Activated CD4-positive, alpha-beta T cell treated with anti-CD3 and anti-CD28 coated beads for 24 hours (primary cell): ENCODE measurements at places on chromosomes 1 and 21.

- no peak for DNase-seq
Observed at GRCh38 chr1:67672260-67672803, 12.7 kb upstream of the GADD45A start.

GRCh38 chr1:67463298-67463955 lies 33.2 kb upstream of the SERBP1 start:
- DNase-seq: no peak

DNA sequence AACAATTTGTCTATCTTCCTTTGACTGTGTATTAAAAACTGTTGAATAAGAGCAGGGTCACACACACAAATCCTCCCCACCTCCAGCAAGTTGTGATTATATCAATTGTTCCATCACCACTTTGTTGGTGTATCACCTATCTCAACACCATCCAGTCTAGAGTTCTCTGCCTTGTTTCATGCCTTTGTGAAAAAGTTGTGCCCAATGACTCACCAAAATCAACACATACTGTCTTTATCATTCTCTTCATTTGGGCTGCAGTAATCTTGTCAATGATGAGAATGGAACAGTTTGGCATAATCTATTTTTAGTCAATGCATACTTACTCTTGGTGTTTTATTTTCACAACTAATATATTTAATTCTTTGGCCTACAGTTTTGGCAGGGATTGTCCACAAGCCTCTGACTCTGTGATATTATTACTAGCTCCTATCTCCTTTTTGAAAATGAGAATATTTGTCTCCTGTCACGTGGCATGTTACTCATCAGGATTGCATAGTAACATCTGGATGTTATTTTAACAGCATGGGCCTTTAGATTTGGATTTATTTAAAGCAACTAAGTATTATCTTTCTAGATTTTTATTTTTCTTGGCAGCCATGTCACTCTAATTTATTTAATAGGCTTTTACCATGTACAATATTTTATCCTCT lies 5.1 kb downstream of the C1orf87 start:
- no peak for DNase-seq

DNA sequence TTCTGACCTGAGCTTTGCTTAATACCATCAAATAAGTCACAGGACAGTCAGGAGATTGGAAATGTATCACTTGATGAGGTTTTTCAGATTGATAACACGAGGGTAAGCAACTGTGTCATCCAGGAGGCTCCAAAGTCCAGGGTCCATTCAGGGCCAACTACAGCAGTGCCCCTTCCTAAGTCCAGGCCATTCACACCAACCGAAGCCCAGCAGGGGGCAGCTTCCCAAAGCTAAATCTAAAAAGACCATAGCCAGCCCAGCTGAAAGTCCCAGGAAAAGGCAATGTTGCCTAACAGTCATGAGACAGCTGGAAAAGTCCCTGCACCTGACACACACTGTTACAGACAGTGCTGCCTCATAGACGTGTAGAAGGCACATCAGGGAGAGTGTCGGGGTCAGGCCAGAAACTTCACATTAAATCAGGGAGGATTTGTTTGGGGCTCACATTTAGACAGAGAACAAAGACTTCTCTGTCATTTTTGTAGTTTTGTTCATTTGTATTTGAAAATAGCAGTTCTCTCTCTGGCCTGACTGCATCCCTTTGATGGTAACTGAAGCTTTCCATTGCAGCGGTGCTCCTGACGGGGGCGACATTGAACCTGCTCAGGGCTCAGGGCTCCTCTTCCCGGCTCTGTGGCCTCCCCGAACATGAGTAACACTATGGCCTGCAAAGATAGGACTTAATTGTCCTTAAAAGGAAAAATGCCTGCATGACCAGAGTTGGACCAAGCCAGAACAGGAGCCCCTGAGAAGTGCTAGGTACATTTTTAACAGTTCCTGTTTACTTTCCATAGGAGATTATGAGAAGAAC lies 200.4 kb downstream of the NRIP1 start:
- peak; percentile 25 for DNase-seq

GRCh38 chr1:206826394-206826793 lies 39.0 kb upstream of the IL20 start:
- no peak for DNase-seq

GRCh38 chr1:200673952-200674823 lies 4.5 kb upstream of the DDX59 start:
- DNase-seq: no peak

- DNase-seq: no peak
Observed at GRCh38 chr1:162389021-162389818, 7.7 kb downstream of the C1orf226 start.

- DNase-seq: no peak
Observed at GRCh38 chr1:212182171-212182570, 103.0 kb upstream of the PPP2R5A start.

DNA sequence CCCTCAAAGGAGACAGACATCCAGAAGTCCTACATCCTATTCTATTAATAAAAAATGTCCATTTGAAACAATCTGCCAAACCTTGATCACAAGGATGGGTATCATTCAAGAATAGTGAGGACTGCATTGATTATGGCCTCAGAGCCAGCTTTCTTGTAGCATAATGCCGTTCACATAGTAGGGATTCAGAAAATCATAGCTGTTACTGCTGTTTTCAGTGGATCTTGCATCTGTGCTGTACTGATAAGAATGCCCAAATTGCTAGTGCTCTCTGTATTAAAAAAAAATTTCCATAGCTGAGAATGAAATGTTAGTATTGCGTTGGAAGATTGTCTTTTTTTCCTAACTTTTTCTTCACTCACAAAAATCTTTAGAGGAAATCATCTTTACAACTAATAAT lies 19.1 kb downstream of the BRDT start:
- DNase-seq: no peak

DNA sequence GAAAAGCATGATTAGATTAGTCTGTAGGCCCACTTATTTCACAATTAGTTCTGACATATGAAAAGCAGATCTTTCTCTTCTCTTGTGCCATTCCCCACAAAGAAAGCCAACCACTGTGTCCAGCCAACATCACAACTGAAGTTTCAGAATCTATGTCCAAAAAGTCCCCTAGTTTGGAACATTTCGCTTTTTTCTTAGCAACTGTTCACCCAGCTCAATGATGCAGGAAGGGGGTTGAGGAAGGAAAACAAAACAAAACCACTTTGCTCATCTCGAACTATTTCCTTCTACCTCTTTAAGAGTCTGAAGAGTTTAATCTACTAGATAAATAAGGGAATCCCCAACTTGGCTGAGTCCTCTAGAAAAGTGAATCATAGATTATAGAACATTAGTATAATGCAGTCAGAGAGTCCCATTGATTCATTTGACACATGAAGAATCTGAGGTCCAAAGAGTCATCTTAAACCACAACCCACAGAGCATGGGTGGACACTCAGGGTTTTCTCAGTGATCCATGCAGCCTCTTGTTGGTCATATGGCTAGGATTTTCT lies 159.3 kb upstream of the SGIP1 start:
- DNase-seq: no peak

- DNase-seq: no peak
Observed at GRCh38 chr1:178034676-178035075, 59.2 kb upstream of the RASAL2 start.

- DNase-seq: peak; percentile 19
Observed at GRCh38 chr21:17780539-17780938, 38.6 kb downstream of the C21orf91 start.

DNA sequence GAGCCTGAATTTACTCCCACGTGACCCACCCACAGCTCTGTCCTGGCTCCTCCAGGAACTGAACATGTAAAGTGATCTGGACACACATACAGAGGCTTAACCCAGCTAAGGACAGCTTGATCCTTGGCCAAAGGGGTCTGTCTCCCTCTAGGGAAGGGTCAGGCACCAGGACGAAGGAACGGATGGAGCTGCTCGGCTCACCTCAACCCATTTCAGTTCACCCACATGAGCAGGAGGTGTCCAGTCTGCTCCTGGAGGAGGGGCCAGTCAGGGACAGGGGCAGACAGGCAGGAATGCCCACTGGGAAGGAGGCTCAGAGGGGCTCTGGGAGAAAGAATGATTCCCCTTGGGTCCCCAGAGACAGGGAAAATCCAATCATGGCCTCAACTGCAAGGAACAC lies 567.2 kb downstream of the PTPRU start:
- DNase-seq: no peak

GRCh38 chr1:29743931-29744330 lies 507.6 kb downstream of the PTPRU start:
- no peak for DNase-seq

DNA sequence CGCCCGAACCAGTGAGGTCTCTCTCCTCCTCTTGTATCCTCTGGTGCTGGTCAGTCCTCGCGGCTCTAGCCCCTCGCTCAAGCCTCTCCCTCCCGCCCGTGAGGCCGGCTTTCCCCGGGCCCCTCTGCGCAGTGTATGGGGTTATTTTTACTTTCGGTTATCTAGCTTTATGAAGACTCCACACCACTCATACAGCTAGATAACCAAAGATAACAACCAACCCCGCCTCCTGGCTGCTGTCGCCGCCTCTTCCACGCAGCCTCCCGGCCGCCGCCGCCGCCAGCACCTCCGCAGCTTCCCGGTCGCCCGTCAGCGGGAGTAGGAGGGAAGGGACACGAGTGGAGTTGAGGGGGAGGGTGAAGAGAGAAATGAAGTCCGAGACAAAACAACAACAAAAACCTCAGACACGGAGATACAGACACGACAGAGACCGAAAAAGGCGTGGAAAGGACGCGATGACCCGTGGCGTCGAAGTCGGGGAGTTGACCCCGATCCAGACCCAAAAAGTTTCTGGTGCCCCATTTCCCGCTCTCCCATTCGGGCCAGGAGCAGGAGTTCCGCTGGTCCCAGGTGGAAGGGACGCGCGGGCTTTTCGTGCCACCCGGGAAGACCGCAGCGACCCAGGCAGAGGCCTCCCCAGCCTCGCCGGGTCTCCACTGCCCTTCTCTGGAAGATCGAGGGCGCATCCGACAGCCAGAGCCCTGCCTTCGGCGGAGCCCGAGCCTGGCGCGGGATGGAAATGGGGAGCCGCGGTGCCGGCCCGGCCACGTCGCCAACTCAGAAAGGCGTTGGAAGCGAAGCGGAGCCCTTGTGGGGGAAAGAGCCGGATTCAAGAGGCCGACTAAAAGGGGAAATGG lies 51.4 kb downstream of the RHBG start:
- no peak for DNase-seq

GRCh38 chr1:43541721-43542401 lies 11.2 kb downstream of the PTPRF start:
- no peak for DNase-seq

DNA sequence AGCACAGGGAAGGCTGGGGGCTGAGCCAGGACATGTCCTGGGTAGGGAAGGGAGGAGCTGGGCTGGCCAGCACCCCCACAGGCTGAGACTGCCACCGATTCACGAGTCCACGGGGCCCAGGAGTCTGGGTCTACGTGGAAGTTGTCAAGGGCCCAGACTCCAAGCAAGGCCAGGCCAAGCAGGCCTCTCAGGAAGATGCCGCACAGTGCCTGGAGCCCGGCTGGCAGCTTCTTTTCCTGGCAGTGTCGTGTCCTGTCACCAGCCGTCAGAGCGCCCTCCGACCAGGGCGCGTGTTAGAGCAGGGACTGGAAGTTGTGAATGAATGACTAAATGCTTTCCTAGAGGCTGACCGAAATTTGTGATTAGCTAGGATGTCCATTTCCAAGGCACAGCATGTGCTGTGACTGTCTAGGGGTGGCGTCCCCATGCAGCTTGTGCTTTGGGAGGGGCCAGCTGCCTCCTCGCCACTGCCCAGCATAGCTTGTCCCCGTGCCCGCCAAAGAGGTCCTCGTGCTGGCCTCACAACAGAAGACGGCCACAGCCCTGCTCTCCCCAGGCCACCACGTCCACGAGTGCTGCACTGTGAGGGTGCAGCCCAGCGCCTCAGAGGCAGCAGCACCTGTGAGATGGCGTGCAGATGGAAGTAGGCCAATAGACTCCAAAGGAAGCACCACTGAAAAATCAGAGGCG lies 147.4 kb upstream of the COL6A1 start:
- DNase-seq: no peak

DNA sequence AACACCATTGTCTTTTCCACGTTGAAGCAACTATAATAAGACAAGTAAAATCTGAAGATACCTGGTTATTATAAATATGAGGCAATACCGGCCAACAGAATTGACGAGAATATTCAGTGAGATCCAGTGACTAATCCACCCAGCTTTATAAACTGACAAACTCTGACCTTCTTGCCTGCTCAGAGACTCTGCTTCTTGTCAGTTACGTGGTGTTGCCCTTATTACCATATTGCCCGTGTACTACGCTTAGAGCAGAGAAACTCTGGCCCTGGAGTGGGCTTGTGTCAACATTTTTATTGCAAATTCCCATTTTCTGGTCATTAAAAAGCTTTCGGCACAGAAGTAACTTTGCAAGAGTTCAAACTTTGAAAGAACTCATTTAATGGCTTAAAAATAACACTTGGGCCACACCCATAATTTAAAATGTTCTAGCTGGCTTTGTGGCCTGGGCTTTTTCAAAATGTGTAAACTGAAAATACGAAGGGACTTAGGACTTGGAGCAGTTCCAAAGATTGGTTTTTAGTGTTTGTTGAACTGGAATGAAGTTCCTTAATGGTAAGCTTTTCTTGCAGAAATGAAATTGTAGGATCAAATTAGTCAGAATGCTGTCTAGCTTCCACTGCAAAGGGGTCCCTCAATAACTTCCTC lies 266.2 kb downstream of the LMO4 start:
- DNase-seq: no peak

GRCh38 chr21:17343055-17343454 lies 169.8 kb upstream of the CXADR start:
- no peak for DNase-seq

- DNase-seq: no peak
Observed at GRCh38 chr1:213041443-213041842, 9.6 kb upstream of the RPS6KC1 start.

DNA sequence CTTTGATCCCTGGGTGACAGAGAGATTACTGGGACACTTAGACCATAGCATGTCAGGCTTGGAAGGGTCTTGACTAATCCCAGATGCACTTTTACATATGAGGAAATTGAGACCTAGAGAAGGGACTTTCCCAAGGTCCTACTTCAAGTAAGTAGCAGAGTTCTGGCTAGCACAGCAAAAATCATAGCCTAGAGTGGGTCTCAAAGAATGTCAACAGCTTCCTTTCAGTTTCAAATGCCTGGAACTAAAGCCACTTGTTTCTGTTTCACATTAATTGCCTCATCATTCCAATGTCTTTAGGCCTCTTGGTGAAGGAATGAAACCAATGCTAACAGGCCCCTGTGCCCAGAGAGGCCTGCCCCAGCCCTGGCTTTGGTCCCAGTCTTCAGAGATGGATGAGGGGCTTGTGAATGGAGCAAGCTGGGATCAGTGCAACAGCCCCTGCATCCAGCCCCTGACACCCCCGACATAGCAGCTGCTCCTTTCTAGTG lies 26.6 kb downstream of the ATF3 start:
- no peak for DNase-seq
